ENCODE measurements at places on chromosomes 2 and 18. TPM values are rescaled to one million over a fixed set of nuclear protein-coding genes. Genes with fewer than 3 reads are reported as not detected.

SPOPL gene
- total RNA-seq: 9.0 TPM

ARHGAP25 gene
- 8.3 TPM for total RNA-seq

NEB gene
- total RNA-seq: 0.53 TPM

SELENOI gene
- total RNA-seq: 2.2 TPM

DGUOK gene
- total RNA-seq: 79.7 TPM

ATP6V1B1 gene
- not detected for total RNA-seq

SLC11A1 gene
- 16.4 TPM for total RNA-seq

TMEM169 gene
- 7.3 TPM for total RNA-seq

EFEMP1 gene
- 1,320 TPM for total RNA-seq

CD226 gene
- 3.3 TPM for total RNA-seq

CPLX4 gene
- not detected for total RNA-seq

RESP18 gene
- not detected for total RNA-seq

REEP1 gene
- total RNA-seq: 6.4 TPM

C2orf81 gene
- total RNA-seq: 10.3 TPM

TCF23 gene
- total RNA-seq: not detected

MRPL19 gene
- total RNA-seq: 166 TPM

AGAP1 gene
- total RNA-seq: 19.7 TPM

TTC32 gene
- not detected for total RNA-seq

LYG2 gene
- total RNA-seq: not detected

MTCL1 gene
- 105 TPM for total RNA-seq

RAD51AP2 gene
- total RNA-seq: not detected

NOL4 gene
- total RNA-seq: not detected
